Cardiac muscle cell (in vitro differentiated cells and primary cell): ENCODE measurements at places on chromosomes 6 and 20.

- DNase-seq, result peak; percentile 87
These were observed 36.9 kb downstream of the TRPC4AP start for GRCh38 chr20:35055445-35056276.

DNA sequence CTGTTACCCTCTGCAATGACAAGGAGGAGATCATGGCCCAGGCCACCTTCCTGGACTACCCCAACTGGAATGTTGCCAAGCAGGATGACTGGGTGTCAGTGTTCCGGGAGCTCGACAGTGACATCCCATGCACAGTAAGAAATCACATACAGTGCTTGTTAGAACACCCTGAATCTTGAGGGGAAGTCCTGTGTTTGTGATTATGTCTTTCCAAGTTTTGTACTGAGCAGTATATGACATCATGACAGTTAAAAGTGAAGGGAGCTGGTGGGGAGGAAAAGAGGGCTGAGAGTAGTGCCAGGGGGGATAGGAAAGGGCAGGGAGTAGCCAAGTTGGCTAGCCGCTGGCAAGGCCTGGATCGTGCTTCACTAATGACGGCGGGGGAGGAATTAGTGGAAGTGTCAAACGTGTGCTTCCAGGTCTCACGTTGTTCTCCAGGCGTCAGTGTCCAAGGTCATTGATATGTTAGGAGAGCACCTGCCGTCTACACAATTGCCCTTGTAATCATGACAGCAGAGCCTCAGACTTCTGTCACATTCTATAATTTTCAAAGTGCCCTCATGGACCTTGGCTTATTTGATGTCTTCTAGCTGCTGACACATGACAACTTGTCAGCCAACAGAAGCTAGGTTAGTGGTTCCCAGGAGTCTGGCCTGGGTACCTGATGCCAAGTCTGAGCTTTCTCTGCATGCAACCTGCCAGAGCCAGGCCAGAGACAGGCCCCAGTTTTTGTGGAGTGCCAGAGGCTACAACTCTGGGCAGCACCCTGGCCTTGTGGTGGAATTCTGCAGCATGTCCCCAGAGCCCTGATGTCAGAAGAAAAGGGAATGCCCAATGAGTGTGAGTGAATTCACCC, 18.8 kb downstream of the CFAP61 start:
- no peak for DNase-seq

DNA sequence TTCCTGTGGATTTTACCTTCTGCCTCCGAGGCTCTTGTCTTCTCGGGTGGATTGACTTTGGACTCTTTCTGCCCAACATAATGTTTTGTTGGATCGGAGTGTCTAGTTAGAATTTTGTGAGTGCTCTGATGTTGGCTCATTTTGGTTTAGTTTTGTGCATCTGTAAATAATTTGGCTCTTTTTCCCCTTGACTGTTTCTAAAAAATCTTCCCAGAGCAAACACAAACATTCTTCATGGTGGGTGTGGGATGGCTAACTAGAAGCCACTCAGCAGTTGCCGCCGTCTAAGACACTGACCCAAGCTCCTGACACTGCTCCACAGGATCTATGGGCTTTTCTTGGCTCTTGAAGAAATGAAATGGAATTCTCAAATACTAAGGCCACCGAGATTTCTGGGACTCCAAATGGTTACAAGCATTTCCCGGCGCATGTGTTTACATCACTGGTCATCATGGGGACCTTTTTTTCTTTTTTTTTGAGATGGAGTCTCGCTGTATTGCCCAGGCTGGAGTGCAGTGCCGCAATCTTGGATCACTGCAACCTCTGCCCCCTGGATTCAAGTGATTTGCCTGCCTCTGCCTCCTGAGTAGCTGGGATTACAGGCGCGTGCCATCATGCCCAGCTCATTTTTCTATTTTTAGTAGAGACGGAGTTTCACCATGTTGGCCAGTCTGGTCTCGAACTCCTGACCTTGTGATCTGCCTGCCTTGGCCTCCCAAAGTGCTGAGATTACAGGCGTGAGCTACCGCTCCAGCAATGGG, 92.0 kb upstream of the FRMD1 start:
- DNase-seq, result no peak

DNA sequence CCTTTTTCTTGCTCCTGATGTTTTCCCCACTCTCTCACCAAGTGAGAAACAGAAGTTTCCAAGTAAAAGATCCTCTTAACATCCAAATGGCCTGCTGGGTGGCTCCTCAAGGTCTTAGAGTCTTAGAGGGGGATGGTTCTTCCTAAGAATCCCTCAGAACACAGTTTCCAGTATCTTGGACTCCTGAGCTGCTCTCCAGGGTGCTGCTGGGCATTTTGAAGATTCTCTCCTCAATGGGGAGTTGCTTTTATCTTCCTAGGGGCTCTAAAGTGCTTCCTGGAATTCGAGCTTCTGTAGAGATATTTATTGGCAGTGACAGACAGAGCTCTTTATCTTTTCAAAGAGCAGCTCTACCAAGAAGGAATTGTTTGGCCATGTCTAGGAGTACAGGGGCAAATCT, 70.8 kb upstream of the SLC35B3 start:
- no peak for DNase-seq

- peak; percentile 55 for DNase-seq
These were observed 24.5 kb upstream of the SMIM29 start for GRCh38 chr6:34273242-34273805.

GRCh38 chr6:14757418-14757817, 488.5 kb upstream of the JARID2 start:
- no peak for DNase-seq
